ENCODE measurements at places on chromosomes 16 and 17.

- peak; percentile 53 for DNase-seq
Observed at GRCh38 chr17:1908699-1909309, 79.0 kb downstream of the RPA1 start.

DNA sequence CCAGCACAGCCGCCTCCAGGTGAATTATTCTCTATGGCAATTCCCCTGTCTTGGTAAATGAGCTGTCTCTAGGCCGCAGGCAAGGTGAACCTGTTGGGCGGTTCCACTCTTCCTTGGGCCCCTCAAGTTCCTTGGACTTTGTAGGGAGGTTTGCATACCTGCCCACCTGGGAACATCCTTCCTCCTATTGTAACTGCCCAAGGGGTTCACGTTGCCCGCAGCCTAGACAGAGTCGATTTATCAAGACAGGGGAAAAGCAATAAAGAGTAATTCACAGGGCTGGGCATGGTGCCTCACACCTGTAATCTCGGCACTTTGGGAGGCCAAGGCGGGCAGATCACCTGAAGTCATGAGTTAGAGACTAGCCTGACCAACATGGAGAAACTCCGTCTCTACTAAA lies 122.5 kb downstream of the KCNJ18 start:
- DNase-seq = no peak

GRCh38 chr16:62751218-62751617 lies 715.0 kb upstream of the CDH8 start:
- DNase-seq = no peak

GRCh38 chr17:8016632-8017424 lies 14.4 kb downstream of the GUCY2D start:
- peak; percentile 64 for DNase-seq

- DNase-seq = no peak
Observed at GRCh38 chr17:49021095-49021767, 24.0 kb downstream of the IGF2BP1 start.

DNA sequence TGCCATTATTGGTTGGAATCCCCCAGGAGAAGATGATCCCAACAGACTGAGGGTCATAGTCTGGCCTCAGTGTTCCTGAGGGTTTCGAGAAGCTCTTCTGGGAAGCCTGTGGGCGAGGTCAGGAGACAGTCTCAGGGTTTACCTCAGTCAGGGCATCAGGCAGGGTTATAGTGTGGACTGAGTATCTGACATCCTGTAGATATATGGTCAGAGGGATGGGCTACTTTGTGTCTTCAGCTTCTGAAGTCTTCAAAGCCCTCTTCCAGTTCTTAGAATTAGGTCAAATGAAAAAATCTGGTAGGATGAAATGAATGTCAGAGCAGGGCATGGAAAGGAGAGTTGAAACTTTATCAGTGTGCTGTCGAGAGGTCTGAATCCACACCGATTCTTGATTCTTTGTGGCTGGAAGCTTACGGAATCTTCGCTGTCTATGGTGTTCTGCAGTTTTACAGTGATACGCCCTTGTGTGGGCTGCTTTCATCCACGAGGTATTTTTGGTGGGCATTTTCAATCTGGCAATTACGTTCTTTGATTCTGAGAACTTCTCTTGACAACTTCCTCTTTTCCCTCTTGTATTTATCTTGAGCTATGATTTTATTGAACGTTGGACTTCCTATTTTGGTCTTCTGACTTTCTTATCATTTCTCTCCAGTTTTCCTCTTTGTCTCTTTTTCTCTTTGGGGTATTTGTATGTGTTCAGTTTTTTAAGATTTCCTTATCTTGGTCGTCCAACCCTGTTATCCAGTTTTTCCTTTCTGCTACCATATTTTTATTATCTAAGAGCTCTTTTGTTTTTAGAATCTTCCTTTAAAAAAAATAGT lies 30.4 kb downstream of the BPTF start:
- DNase-seq = no peak

GRCh38 chr17:63623786-63624530 lies 1.7 kb downstream of the MAP3K3 start:
- no peak for DNase-seq

DNA sequence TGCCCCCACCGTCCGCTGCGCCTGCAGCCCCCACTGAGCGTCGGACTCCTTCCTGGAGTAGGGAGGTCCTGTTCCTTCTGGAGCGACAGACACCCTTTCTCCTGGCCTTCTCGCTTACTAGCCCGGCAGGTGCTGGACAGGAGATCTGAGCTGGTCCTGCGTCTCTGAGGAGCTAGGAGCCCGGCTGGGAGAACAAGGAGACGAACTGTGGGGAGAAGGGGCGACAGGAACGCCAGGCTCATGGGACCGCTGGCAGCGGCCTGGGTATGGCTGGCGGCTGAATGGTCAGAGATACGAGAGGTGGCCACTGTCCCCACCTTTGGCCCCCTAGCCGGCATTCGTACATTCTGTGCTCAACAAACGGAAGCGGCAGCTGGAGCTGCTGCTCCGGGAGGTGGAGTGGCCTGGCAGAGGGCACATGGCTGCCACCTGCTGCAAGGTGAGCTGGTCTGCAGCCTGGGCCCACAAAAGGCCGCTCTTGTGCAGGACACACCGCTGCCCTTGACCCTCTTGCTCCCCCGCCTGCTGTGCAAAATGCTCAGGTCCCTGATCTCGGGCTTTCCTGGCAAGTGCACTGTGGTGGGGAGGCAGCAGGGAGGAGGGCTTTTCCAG lies 2066.7 kb downstream of the TP53TG3F start:
- no peak for DNase-seq

DNA sequence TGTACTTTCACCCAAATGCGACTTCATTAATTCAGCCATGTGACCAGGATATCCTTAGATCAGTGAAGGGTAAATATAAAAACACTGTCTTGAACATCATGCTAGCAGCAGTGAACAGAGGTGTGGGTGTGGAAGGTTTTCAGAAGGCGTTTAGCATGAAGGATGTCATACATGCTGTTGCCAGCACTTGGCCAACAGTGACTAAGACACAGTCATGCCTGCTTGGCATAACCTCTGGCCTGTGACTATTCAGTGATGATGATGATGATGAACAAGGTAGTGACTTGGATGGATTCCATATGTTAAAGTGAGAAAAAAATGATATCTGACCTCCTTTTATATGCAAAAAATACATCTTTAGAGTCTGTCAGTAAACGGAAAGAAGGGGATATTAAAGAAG lies 97.9 kb downstream of the MAP2K4 start:
- no peak for DNase-seq

GRCh38 chr16:31215287-31216162 lies 1.4 kb downstream of the PYDC1 start:
- DNase-seq = peak; percentile 24

GRCh38 chr16:4968879-4969483 lies 10.9 kb downstream of the SEC14L5 start:
- DNase-seq = no peak

DNA sequence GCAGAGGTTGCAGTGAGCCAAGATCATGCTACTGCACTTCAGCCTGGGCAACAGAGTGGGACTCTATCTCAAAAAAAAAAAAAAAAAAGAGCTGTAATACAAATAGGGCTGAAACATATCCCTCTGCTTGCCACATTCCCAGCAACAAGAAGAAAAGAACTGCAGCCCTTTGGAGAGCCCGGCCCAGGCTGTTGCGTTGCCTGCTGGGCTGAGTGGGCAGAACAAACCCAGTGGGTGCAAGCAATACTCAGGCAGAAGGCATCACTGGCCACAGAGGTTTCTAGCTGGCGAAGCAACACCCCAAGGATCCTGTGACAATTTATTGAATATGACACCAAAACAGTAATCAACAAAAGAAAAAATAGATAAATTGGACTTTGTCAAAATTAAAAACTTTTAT lies 44.0 kb downstream of the PIGL start:
- no peak for DNase-seq

DNA sequence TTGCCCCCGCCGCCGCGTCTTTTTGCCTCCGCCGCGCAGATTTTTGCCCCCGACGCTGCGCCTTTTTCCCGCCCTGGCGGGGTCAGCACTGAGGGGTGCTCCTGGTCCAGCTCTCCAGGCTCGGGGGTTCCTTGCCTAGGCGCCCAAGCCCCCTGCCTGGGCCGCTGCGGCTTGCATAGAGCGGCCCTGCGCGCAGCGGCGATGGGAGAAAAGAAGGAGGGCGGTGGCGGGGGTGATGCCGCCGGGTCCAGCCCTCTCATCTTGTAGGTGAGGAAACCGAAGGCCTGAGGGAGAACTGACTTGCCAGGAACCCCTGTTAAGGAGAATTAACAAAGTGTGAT lies 330.8 kb upstream of the WSB1 start:
- no peak for DNase-seq

DNA sequence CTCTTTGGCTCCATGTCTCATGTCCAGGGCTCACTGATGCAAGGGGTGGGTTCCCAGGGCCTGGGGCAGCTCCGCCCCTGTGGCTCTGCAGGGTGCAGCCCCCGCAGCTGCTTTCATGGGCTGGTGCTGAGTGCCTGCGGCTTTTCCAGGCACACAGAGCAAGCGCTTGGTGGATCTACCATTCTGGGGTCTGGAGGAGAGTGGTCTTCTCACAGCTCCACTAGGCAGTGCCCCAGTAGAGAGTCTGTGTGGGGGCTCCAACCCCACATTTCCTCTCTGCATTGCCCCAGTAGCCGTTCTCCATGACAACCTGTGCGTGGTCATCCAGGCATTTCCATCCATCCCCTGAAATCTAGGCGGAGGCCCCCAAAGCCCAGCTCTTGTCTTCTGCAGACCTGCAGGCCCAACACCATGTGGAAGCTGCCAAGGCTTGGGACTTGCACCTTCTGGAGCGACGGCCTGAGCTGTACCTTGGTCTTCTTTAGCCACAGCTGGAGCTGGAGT lies 5.2 kb downstream of the IL32 start:
- DNase-seq = peak; percentile 55

- DNase-seq = peak; percentile 37
Observed at GRCh38 chr17:81961087-81961511, at the start of gene NOTUM. NOTUM (minus strand) TSS chr17:81961187; CDS start chr17:81960909, 278 bp downstream.

DNA sequence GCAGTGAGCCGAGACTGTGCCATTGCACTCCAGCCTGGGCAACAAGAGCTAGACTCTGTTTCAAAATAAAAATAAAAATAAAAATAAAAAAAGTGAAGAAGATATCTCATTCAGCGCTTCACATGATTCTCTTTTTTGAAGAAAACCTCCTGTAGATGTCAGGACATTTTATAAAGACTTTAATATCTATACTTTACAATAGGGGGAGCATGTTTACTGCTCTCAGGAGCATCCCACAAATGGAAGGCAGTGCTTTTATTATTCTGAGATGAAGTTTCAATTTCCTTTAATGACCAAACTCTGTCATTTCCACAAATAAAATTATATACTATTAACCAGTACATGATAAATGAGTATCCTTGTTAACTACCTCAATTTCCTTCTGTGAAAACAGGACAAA lies 118.7 kb upstream of the MYOCD start:
- no peak for DNase-seq

DNA sequence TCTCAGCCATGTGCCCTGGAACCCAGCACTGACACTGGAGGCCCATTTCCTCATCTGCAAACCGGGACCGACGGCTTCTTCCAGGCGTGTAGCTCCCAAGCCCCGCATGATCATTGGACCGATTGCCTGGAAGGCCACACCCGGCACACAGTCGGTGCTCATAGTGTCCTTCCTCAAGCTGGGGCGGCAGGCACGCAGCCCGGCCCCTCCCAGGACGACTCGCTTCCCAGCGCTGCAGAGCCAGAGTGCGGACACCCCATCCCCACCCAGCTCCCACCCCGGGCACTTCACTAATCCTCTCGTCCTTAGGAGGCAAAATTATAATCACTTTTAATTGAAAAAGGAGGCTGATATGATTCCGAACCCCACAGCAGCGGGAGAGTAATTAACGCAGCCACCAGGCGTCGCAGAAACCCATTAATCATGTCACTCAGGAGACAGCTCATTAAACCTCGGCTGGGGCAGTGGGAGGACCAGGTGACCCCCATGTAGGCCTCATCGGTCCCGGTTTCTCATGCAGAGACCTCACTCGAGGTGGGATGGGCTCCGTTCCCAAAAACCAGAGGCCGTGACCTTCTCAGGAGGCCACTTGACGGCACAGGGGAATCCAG lies 33.1 kb downstream of the ZNF469 start:
- DNase-seq = no peak

DNA sequence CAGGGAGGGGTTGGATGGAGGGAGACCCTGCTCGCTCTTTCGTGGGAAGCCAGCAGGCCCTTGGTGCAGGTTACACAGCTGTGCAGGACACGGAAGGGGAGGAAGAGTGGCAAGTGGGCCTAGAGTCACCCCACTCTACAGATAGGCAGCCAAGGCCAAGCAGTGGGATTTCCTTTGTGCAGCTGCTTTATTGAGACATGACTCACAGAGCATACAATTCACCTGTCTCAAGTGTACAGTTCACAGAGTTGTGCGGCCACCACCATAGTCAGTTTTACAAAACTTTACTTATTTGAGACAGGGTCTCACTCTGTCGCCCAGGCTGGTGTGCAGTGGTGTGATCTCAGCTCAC lies 91.2 kb upstream of the CIBAR2 start:
- no peak for DNase-seq

DNA sequence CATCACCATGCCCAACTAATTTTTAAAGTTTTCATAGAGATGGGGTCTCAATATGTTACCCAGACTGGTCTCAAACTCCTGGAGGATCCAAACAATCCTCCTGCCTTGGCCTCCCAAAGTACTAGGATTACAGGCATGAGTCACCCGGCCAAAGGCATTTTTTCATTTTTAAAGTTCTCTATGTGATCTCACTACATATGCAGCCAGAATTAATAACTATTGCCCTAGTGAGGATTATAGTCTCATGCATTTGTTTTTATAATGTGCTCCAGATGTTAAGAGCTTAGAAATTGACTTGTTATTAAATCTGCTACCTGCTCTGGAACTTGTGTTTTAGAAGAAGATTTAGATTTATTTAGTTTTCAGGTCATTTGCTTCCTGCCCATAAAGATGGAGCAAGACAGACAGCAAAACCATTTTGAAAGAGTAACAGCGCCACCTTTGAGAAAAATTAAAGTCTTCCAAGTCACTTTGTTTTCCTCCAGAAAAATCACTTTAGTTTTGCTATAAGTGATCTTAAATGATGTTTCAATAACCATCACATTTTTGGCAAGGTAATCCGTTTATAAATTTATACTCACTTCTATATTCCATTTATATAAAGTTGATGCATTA lies 79.5 kb downstream of the CA4 start:
- no peak for DNase-seq

GRCh38 chr17:69725146-69725545 lies 310.6 kb downstream of the MAP2K6 start:
- DNase-seq = no peak

- DNase-seq = peak; percentile 66
Observed at GRCh38 chr17:50269477-50270434, 4.5 kb upstream of the TMEM92 start.

- no peak for DNase-seq
Observed at GRCh38 chr16:51607201-51607651, 456.2 kb upstream of the SALL1 start.

DNA sequence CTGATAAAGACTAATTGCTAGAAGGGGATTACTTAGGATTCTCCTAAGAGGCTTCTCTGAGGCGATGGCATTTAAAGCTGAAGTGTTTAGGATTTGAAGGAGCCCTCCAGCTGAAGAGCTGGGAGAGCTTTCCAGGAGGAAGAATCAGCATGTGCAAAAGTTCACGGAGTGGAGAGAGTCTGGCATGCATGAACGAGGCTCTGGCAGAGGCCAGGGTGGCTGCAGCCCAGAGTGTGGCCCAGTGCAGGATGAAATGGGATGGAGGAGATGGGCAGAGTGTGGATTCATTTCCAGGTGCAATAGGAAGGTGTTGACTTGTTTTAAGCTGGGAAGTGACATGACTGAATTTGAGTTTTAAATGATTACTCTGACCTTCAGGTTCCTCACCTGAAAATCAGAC lies 249.0 kb upstream of the CCL2 start:
- no peak for DNase-seq

GRCh38 chr16:4019371-4019791 lies 96.9 kb downstream of the ADCY9 start:
- DNase-seq = peak; percentile 13
